Astrocyte (in vitro differentiated cells and primary cell): ENCODE measurements at places on chromosomes 2 and 18. TPM values are rescaled to one million over a fixed set of nuclear protein-coding genes. Genes with fewer than 3 reads are reported as not detected.

SCYGR4 gene
- not detected in 2 replicates for total RNA-seq

GRCh38 chr2:134558208-134558830 lies 160.5 kb downstream of the TMEM163 start:
- DNase-seq: no peak

DNA sequence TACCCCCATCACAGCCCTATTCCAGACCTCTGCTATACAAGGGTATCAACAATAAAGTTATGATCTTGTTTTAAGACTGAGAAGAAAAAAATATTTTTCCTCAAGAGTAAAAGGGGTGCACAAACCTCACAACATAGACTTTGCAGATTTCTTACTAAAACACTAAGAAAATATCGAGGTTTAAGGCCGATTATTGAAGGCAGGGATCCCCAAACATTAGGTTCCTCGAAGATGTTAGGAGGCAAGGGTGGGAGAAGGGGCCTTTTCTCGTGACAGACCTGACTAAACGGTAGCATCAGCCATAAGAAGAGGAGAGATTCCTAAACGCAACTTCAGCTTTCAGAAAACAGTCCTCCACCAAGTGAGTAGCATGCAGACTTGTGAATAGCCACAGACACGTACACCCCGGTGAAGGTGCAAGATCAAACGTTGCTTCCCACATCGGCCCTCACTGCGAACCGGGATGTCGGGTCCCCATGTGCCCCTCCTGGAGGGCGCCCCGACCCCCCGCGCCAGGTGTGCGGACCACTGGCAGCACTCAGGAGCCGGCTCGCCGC lies 678 bp downstream of the PIAS2 start:
- peak; percentile 44 for DNase-seq

- DNase-seq: peak; percentile 40
Measured at GRCh38 chr2:1049691-1050090, 99.0 kb downstream of the SNTG2 start.

- DNase-seq: no peak
Measured at GRCh38 chr2:77418537-77418936, 103.6 kb downstream of the LRRTM4 start.

DNA sequence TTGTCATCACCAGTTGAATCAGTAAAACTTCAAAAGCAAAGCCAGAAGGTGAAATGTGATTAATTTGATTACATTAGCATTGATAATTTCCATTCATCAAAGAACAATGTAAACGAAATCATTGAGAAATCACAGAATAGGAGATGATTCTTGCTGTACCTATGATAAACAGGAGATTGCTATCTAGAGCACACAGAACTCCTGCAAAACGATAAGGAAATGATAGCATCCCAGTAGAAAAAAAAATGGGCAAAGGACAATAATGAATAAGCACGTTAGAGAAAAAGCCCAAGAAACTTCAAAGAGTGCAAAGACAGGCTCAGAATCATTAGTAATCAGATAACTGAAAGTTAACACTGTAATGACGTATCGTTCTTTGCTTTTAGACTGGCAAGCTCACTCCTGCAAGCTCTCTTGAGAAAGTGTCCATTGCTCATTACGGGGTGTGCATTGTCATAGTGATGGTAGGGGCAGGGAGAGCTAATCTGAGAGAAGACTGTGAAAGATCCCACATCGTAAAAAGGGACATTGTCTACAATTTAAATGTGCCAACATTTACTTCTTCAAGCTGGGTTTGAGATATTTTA lies 143.6 kb downstream of the SPP2 start:
- DNase-seq: peak; percentile 49
